ENCODE measurements at places on chromosomes 5 and 9.

DNA sequence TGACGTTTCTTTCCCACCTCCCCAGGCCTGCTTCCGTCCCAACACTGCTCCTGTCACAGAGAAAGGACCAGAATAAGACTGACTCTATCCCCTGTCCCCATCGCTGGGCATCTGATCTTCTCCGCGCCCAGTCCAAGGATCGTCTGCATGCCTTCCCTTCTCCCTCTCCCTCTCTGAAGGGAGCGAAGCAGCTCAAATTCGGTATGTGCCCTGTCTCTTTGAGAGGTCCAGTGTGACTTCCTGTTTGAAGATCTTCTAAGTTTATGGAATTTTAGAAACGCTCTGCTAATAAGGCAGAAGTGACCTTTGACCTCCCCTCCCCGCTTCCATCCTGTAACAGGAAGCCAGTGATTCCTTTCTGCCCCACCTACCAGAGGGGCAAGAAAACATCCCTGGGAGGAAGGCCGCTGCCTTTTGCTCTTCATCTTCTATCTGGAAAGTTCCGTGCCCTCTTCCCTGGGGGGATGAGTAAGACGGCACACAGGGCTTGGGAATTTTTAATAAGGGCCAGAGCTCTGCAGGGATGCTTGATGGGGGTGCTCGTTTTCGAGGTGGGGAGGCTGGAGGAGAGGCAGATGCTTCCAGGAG is 40.7 kb upstream of the RNU6ATAC start:
- DNase-seq, result no peak

GRCh38 chr5:113337515-113338415 is 97.0 kb downstream of the TSSK1B start:
- DNase-seq, result no peak

DNA sequence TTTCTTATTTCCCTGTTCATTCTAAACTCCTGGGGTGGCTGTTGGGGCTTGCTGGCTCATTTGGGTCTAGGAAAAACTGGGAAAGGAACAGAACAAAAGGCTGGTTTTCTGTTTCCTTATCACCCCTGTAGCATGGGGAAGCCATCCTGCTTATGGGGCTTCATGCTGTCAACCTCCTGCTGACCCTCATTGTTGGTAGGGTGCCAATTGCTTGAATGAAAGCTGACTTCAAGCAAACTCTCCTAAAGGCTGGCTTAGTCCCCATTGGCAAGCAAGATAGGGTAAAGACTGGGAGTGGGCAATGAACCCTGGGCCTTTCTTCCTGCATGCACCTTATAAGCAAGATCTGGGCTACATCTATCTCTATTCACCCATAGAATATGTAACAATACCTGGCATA is 511.6 kb downstream of the DMAC1 start:
- DNase-seq, result no peak

GRCh38 chr5:170275376-170275994 is 22.1 kb downstream of the LCP2 start:
- no peak for DNase-seq

DNA sequence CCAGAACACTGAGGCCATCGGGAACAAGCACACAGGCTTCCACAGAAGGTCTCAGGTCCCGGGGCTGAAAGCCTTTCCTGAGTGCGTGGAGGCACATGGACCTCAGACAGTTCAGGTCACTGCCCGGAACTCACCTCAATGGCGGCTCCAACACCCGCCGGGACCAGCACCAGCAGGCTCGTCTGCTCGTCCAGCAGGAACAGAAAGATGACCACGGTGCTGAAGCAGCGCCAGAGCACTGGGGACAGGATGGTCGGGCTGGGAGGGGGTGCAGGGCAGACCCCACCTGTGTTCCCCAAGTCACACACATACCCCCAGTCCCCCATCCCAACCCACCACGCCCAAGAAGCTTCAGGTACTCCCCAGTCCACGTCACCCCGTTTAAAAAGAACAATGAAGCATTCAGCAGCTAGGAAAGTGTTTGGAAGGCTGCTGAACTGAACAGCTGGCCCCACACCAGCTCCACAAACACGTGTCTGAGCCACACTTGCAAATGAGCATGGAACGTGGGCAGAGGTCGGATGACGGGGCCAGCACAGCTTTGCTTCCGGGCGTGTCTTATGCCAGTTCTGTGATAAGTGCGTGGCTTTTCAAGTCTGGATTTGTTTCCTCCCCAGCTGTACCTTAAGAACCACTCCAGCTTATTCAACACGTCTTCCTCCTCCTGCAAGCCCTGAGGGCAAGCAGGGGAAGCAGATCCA is 14.6 kb downstream of the CLPTM1L start:
- DNase-seq, result no peak

DNA sequence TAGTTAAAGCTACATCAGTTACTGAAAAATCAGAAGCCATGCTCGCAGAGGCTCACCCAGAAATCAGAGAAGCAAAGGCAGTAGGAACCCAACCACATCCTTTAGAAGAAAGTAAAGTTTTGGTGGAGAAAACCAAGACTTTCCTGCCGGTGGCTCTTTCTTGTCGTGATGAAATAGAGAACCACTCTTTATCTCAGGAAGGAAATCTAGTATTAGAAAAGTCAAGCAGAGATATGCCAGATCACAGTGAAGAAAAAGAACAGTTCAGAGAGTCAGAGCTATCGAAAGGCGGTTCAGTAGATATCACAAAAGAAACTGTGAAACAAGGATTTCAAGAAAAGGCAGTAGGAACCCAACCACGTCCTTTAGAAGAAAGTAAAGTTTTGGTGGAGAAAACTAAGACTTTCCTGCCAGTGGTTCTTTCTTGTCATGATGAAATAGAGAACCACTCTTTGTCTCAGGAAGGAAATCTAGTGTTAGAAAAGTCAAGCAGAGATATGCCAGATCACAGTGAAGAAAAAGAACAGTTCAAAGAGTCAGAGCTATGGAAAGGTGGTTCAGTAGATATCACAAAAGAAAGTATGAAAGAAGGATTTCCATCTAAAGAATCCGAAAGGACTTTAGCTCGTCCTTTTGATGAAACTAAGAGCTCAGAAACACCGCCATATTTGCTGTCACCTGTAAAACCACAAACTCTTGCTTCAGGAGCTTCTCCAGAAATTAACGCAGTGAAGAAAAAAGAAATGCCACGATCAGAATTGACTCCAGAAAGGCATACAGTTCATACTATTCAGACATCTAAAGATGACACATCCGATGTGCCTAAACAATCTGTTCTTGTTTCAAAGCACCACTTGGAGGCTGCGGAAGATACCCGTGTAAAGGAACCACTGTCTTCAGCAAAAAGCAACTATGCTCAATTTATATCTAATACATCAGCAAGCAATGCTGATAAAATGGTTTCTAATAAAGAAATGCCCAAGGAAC is 47.2 kb downstream of the CMYA5 start:
- DNase-seq, result no peak

- DNase-seq, result no peak
Measured at GRCh38 chr9:127139071-127139731, 16.8 kb upstream of the ANGPTL2 start.

- peak; percentile 27 for DNase-seq
Measured at GRCh38 chr9:92064711-92065110, 50.5 kb downstream of the SPTLC1 start.

DNA sequence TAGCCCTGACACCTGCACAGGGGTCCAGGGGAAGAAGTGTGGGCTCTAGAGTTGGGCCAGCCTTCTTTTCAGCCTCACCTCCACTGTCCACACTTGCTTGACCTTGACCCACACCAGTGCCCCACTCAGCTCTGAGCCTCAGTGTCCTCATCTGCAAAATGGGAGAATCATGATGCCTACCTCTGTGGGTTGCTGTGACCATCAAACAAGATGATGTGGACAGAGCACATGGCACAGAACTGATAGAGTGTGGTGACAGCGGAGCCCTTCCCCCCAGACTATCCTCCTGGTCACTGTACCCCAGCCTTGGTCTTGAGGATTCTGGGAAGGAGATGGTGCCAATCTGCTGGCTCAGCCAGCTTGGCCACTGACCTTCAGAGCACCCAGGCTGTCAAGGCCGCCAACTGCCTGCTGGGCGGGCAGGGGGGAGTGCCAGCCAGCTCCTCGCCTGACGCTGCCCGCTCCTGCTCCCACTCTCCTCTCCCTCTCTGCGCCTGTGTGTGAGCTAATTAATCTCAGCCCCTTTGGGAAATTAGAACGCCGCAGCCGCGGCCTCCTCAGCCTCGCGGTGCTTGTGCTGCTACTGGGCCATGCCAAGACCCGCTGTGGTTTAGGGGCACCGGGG is 16.7 kb downstream of the CXXC5 start:
- DNase-seq, result no peak

DNA sequence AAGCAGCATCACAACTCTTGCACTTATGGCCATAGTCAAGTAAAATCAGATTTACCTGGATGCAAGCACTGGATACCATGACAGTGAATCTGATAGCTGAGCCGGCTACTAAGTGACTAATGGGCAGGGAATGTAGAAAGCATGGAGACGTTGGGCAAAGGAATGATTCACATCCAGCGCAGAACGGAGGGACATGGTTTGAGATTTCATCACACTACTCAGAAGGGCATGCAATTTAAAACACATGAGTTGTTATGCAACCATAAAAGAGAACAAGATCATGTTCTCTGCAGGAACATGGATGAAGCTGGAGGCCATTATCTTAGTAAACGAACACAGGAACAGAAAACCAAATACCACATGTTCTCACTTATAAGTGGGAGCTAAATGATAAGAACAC is 169.1 kb upstream of the PIK3R1 start:
- peak; percentile 87 for DNase-seq

- DNase-seq, result peak; percentile 61
Measured at GRCh38 chr5:177368869-177369644, 11.3 kb downstream of the RGS14 start.

GRCh38 chr5:158559066-158559465 is 540.6 kb downstream of the EBF1 start:
- DNase-seq, result no peak

DNA sequence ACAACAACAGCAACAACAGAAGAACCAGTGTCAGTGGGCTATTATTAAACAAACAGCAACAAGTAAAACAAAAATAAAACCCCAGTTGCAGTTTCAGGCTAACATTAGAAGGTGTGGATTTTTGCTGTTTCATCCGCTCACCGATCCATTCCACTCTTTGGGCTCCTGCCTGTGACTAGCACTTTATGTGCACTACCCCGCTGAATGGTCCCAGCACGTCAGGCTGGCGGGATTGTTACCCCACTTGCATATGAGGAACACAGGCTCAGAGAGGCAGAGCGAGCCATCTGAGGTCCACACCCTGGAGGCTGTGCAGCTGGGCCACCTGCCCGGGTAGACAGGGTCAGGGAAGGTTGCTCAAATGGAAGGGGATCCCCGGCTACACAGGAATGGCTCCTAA is 26.0 kb downstream of the NSG2 start:
- DNase-seq, result no peak

DNA sequence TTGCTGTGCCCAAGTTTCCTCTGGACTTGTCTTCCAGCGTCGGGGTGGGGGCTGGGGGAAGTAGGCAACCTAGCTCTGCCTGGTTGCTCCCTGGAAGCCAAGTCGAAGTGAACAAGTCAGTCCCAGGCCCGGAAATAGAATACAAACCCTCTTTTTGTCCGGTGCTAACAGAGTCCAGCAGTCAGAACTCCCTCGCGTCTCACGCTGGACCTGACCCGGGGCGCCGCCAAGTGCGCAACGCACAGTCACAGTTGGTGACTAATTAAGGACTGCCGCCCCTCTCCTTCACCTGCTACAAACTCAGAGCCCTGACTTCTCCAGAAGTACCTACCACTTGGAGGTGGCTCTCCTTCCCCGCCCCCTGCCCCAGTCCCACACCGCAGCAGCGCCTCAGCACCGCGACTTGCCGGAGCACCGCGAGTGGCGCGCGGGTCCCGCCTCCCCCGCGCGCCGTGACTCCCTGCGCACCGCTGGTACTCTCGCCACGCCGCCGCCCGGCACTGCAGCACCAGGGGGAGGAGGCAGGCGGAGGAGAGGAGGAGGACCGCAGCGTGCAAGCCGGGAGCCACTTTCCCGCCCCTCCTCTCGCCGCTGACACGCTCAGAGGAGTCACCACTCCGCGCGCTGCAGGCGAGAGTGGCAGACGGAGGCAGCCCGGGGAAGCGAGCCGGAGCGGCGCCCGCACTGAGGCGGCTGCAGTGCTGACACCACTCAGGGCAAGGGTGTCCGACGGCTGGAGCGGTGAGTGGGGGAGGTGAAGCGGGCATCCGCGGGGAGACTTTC is at the start of gene SV2C:
TSS of gene SV2C (plus strand) at position 612 of the 783 bp plus-strand sequence. CDS start 48,368 bp downstream, outside the sequence.
- DNase-seq, result peak; percentile 69

DNA sequence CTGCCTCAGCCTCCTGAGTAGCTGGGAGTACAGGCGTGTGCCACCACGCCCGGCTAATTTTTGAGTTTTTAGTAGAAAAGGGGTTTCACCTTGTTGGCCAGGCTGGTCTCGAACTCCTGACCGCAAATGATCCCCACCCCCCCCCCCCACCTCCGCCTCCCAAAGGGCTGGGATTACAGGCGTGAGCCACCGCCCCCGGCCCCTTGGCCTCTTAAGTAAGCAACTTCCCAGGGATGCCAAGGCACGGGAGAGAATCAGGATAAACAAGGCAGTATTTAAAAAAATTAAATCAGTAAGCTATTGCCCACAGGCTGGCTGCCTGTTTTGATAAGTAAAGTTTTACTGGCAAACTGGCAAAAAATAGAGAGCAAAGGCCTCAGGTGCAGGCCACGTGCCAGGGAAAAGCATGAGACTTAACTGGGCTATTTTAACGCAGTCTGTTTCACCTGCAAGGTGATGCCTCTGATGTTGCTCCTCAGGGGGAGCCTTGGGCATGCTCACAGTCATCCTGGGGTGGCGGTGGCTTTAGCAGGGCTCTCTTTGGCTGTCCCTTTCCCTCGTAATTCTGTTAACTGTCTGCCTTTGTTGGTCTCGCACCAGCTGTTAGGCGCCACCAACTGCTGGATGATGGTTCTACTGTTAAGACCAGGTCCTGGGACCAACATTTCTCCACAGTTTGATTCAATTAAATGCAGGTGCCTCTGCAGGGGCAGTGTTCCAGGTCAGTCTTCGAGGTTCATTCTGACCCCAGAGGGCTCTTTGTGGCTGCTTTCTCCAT is 19.4 kb upstream of the RNF130 start:
- DNase-seq, result peak; percentile 36

DNA sequence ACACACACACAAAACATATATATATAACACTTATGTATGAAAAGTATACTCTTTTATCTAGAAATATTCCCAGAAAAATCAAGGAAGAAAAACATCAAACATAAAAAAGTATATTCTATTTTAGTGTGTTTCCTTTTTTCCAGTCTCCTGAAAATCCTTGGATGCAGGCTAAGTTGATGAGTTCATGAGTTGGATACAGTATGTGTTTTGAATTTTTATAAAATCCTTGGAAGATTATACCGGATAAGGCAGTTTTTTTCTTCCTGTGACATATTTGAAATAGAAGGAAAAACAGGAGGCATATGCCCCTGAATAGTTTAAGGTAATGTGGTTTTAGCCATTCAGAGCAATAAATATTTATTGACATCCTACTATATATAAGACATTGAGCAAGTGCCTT is 203.6 kb downstream of the SNX18 start:
- DNase-seq, result no peak
